ENCODE measurements at places on chromosomes 2 and 18. TPM values are rescaled to one million over a fixed set of nuclear protein-coding genes. Genes with fewer than 3 reads are reported as not detected.

GRCh38 chr2:26682155-26682554 lies 10.4 kb upstream of the KCNK3 start:
- DNase-seq: no peak

The SRD5A2 gene
- not detected for total RNA-seq

- DNase-seq: peak; percentile 67
These were observed 17.2 kb downstream of the GPC1 start for GRCh38 chr2:240452462-240453256.

GRCh38 chr2:469514-469913 lies 181.6 kb upstream of the ALKAL2 start:
- DNase-seq: no peak

GRCh38 chr18:48292229-48292628 lies 117.0 kb downstream of the ZBTB7C start:
- no peak for DNase-seq

The TMEM247 gene
- not detected for total RNA-seq

The PPP4R1 gene
- 130 TPM for total RNA-seq

The CAVIN2 gene
- total RNA-seq: 28.1 TPM

- no peak for DNase-seq
These were observed 233.3 kb downstream of the LDLRAD4 start for GRCh38 chr18:13451661-13452387.

The LAMA1 gene
- total RNA-seq: 6.4 TPM

GRCh38 chr18:78738076-78738690 lies 241.4 kb upstream of the SALL3 start:
- no peak for DNase-seq

- no peak for DNase-seq
These were observed 28.0 kb upstream of the SCLY start for GRCh38 chr2:238032755-238033337.

The C1GALT1C1L gene
- total RNA-seq: 1.1 TPM

The TLX2 gene
- total RNA-seq: not detected

The CHRNA1 gene
- total RNA-seq: not detected

DNA sequence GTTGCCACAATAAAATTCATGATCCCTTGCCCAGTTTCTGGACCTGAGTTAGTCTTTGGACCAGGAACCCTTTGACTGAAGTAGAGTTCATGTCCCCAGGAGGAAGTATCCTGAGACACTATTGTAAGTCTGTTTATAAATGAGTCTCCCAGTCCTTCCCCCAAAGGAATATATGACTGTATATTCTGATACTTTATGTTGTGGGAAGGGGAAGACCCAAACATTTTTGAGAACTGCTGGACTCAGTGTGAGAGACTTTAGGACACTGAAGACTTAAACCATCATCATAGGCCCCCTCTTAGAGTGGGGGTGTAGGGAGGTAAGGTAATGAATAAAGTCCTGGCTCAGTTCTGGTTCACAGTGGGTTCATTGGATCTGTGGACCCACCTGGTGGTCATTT lies 28.6 kb upstream of the CXCR4 start:
- no peak for DNase-seq

The CUL3 gene
- total RNA-seq: 94.7 TPM

The C1QL2 gene
- total RNA-seq: not detected

- no peak for DNase-seq
These were observed 50.6 kb upstream of the FMNL2 start for GRCh38 chr2:152284398-152284797.

GRCh38 chr2:4745056-4745991 lies 946.9 kb upstream of the SOX11 start:
- no peak for DNase-seq

GRCh38 chr18:10336749-10337350 lies 117.6 kb upstream of the APCDD1 start:
- no peak for DNase-seq

DNA sequence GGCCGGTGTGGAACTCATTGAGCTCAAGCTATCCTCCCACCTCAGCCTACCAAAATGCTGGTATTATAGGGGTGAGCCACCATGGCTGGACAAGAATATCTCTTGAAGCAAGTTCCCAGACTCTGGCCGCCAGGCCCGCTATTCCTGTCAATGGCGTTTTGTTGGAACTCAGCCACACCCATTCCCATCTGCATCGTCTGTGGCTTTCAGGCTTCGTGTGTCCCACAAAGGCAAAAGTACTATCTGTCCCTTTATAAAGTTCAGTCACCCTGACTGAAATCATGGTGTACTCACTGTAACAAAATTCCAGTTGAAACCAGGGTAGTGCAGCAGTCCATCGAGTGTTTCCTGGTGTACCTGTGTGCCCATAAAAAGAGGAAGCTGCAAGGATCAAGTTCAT lies 96.7 kb downstream of the SH3BP4 start:
- DNase-seq: no peak

The TCF23 gene
- total RNA-seq: not detected

- DNase-seq: no peak
These were observed 112.9 kb downstream of the THADA start for GRCh38 chr2:43482961-43483360.

GRCh38 chr2:230737791-230738226 lies 25.2 kb downstream of the CAB39 start:
- no peak for DNase-seq

DNA sequence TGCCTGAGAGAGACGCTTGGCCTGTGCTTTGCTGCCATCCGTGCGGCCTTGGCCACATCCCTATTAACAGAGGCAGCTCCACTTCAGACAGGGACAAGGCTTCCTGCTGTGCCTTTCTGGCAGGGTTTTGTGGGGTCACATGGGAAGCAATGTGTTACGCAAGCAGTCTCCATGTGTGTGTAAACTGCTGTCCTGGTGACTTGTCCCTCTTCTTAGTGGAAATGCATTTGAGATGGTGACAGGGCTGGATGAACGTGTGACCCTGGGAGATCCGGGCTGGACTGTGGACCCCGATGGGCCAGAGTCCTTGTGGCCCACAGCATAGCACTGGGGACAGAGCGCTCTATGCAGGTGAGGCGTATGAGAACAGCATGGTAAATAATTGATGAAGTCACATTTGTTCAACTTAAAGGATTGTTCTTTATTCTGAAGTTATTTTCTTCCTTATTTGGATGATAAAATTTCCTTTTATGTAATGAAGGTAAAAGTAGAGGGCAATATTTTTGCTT lies 23.2 kb downstream of the ASB1 start:
- no peak for DNase-seq

GRCh38 chr2:46134531-46135227 lies 162.5 kb upstream of the EPAS1 start:
- DNase-seq: no peak

The KHK gene
- total RNA-seq: 0.11 TPM

DNA sequence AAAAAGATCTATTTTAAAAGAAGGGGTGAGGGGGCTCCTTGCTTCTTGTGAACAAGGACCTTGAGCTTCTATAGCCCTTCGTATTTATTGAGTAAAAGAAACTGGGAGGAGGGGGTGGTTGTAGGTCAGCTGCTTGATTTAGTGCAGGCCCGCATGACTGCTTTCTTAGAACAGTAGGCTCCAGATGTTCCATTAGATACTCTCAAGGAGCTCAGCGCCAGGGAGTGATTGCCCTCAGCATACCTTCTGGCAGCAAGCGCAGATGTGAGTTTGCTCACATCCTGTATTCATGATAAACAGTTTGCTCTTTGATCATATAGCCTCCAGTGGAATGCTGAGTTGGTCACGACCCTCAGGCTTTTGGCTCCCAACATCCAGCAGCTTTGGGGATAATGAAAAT lies 108.9 kb upstream of the XPO1 start:
- no peak for DNase-seq

DNA sequence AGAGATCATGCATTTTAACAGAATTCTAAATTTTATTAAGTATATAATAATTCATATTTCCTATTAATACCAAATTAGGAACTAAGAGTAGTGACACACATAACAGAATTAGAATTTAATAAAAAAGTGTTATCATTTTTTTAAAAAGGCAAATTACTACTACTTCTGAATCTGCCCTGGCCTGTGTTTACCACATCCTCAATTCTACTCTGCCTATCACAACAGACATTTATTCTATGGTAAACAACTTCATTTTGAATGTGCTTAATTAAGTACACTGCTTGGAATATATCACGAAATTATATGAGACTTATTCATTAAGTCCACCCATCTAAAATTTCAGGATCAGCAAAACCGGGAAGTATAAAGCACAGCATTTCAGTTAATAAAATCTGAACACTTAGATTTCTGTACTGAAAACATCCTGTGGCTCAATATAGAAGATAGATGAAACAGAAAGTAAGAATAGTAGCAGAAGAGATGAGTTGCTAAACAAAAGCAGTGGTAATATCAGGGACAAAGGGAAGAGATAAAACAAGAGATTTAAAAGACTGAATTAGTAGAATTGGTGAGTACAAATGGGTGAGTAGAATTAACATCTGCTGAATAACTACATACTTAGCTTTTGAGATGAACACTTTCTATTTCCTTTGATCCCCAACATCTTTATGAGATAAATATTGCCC lies 3.7 kb downstream of the SMC6 start:
- DNase-seq: no peak

The PRKAG3 gene
- not detected for total RNA-seq

DNA sequence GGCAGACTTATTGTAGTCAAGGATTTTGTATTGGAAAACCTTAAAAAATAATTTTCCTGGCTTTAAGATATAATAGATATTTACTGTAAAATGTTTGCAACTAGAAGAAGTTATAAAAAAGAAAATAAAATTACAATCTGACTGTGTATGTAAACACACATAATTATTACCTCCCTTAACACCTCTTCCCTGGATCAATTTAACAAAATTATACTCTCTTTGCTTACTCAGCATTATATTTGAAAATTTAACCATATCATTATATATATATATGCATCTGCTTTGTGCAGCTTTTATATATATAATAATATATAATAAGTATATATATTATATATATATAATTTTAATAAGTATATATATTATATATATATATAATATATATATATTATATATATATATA lies 131.7 kb upstream of the FAM98A start:
- DNase-seq: no peak

DNA sequence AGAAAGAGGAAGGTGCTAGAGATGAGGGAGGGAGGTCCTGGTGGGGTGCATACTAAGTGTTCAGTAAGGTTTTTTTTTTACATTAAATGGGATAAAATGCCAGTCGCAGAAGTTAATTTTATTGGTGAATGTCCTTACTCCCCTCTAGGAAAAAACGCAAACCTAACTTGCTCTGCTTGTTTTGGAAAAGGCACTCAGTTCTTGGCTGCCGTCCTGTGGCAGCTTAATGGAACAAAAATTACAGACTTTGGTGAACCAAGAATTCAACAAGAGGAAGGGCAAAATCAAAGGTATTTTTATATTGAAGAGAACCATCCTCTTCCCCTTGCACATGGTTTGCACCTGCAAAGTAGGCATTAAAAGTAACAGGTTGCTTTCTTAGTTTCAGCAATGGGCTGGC lies 12.7 kb upstream of the IL18R1 start:
- DNase-seq: no peak

DNA sequence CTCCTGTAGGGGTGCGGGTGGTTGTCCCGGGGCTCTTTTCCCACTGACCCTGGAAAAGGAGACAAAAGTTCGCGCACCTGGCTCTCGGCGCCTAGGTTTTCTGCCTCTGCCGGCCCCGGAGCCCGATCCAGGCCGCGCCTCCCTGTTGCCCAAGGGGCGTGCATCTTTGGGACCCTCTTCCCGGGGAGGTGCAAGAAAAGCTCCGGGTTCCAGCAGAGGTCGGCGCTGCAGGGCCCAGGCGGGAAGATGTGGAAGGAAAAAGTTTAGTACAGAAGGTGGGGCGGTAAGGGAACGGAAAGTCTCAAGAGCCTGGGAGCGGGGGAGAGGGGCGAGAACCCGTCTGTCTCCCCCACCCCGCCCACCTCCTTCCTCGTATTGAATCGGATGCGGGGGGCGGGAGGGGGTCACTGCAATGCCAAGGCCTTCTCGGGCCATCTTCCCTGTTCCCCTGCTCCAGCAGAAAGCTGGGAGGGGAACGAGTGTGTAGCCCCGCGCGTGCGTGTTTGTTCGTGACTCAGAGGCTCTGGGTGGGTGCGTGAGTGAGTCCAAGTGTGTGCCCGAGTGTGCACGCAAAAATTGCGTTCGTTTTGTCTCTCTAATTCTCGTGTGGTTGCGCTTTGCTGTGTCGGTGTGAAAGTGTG lies 6.3 kb upstream of the EN1 start:
- no peak for DNase-seq

DNA sequence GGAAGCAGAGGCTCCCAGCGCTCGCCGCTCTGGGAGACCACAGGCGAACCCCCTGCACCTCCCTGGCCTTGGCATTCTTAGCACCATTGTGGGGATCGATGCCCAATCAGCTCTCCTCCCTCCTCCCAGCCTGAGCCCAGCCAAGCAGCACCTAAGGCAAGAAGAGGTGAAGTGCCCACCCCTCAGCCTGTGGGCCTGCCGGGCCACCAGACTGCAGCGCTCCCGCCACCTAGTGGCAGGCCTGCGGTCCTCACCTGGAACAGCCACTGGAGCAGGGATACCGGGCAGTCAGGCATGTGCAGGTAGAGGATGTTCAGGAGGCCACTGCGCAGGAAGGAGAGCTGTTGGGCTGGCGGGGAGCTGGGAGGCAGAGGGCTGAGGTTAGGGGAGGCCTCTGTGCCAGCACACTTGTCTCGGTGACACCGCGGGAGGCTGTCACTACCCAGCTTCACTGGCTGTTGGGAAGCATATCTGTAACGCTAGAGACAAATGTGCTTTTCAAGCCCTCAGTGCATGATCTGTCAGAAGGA lies 35.2 kb downstream of the FAM178B start:
- DNase-seq: peak; percentile 58

The BABAM2 gene
- 24.6 TPM for total RNA-seq

The IER3IP1 gene
- total RNA-seq: 45.3 TPM

The CPO gene
- not detected for total RNA-seq

GRCh38 chr18:21703241-21703820 lies 1.2 kb downstream of the ABHD3 start:
- DNase-seq: no peak

- DNase-seq: peak; percentile 64
These were observed 20.1 kb downstream of the SLC66A3 start for GRCh38 chr2:11175293-11175795.

The UGT1A5 gene
- total RNA-seq: not detected

The CFAP53 gene
- 0.08 TPM for total RNA-seq

GRCh38 chr2:3040496-3041140 lies 337.0 kb downstream of the EIPR1 start:
- no peak for DNase-seq

DNA sequence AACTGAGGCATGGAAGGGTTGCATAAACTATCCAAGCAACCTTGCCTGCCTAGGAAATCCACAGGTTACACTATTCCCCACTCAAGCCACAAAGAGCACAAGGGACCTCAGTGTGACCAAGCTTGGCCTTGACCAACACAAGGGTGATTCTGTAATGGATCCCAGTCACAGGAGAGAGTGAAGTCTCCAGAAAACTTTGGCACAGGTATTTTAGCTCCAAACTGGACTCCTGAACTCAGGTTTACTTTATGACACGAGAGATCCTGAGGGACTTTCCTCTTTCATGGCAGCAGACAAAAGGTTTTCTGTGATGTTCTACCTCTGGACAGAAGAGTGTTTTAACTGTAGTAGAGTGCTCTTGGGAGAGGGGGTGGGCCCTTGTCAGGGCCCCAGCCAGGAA lies 169.2 kb downstream of the TRABD2A start:
- DNase-seq: no peak

The ZNF512 gene
- 35.2 TPM for total RNA-seq
